Fibroblast of the conjunctiva (primary cell): ENCODE measurements at places on chromosomes 13 and 19.

DNA sequence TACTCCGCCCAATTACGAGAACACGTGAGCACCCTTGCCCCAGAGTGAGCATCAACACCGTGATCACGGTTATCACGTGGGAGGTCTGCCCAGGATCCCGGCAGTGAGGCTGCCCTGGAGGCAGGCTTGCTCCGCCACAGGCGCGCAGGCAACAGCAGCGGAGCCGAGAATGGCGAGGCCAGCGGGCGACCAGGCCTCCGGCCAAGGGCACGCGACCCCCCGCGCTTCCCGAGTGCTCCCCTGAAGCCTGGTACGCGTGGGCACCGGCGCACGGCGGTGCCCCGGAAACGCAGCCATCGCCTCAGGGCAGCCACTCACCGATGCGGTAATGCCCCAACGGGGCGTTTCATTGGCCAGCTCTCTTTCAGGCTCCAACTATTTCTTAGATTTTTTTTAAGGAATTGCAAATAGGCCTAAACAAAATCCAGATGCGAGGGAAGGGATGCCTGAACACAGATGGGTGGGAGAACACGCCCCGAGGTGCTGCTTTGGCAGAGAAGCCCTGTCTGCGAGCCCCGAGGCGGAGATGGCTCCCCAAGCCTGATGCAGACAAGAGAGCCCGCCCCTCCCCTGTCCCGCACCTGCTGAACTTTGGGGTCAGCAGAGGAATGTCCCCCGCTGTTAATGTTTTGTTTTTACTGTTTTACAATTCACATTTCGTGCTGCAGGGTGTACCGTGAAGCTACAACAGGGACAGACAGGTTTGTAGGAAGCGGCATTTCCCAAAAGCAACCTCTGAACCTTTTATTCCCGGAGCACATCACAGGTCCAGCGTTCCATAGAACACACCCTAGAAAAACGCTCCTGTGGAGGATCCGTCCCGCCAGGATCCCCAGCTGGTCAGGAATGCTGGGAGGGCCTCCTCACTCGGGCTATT is 132.7 kb downstream of the ZDHHC20 start:
- peak; percentile 24 for DNase-seq

GRCh38 chr13:97574926-97575325 is 141.0 kb downstream of the RAP2A start:
- peak; percentile 10 for DNase-seq

- DNase-seq: peak; percentile 30
Observed at GRCh38 chr13:101465877-101466276, 13.4 kb downstream of the ITGBL1 start.

GRCh38 chr13:34412817-34413375 is 529.2 kb upstream of the NBEA start:
- no peak for DNase-seq

DNA sequence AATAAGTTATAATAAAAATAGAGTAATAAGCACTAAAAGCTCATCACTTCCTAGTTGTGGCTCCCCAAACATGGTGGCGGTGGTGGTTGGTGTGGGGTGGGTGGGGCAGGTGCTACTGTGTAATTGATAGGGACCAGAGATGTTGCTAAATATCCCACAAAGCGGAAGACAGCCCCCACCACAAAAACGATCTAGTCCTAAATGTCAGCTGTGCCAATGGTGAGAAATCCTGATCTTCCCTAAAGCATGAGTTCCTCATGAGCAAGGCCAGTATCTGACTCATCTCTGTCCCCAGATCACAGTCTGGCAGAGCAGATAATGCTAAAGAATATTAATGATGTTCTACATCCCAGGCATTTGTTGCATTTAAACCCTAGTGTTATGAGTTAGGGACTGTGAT is 1.9 kb upstream of the EDDM13 start:
- DNase-seq: no peak

DNA sequence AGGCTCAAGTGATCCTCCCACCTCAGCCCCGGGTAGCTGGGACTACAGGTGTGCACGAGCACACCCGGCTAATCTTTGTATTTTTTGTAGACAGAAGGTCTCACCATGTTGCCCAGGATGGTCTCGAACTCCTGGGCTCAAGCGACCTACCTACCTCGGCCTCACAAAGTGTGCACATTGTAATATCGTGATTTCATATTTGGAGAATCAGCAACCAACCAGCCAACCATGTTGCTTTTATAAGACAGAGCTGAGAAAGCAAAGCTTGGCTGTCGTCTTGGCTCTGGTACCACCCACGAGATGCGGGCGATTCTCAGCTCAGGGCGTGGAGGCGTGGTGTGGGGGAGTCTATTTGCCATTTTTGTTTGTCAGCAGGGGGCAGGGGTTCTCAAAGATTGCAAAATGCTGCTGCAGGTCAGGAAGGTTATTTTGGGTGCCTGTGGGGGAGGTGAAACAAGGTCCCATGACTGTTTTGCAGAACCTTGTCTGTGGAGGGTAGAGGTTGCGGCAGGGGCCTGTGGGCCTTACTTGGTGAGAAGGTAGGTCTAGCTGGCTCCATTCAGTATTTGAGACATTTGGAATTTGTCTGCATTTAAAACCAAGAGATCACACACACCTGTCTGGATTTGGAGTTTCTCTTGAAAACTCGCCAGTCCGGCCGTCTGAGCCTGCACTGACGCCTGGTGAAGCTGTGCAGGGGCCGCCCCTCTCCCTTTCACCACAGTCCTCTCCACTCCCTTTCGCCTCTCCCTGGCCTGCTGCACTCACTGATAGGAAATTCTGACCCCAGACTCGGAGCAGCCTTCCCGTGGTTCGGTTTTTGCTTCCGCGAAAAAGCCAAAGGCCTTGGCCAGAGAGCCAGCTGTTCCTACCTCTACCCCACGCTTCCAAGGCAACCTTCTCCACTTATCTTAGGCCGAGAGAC is 15.4 kb downstream of the TNFAIP8L1 start:
- DNase-seq: no peak

- DNase-seq: no peak
Observed at GRCh38 chr13:39655041-39655568, 357 bp upstream of the COG6 start.

- DNase-seq: no peak
Observed at GRCh38 chr19:2097886-2098327, 1.2 kb downstream of the IZUMO4 start.

GRCh38 chr13:48976576-48977285 is 1.0 kb downstream of the FNDC3A start:
- DNase-seq: no peak

- no peak for DNase-seq
Observed at GRCh38 chr13:51276636-51277035, 54.4 kb downstream of the FAM124A start.

GRCh38 chr19:10593820-10594637 is 6.9 kb upstream of the AP1M2 start:
- DNase-seq: no peak

DNA sequence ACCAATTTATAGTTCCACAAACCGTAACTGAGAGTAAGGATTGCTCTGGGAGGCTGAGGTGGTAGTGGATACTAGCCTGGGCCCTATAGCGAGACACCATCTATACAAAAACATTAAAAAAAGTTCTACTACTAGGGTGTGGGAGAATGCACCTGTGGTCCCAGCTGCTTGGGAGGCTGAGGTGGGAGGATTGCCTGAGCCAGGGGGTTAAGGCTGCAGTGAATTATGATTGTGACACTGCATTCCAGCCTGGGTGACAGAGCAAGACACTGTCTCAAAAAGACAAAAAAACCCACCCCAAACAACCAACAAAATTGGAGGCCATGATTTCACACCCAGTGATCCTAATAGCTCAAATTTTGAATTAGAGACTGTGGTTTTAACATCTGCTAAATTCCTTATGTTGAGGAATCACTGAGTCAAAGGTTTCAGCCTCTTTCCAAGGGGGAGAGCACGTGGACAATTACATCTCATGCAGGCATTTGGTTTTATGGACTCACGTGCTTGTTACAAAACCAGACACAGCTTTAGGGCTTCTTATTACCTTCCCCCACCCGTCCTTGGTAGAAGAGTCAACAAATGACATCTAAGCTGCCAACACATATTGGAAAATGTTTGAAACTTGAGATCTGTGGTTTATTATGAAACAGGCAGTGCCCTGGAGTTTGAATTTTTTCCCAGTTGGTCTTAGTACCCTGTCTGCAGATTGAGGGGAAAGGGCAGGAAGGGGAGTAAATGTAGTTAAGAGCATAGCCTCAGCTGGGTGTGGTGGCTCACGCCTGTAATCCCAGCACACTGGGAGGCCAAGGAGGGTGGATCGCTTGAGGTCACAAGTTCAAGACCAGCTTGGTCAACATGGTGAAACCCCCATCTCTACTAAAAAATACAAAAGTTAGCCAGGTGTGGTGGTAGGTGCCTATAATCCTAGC is 18.5 kb downstream of the CYP2A6 start:
- peak; percentile 97 for DNase-seq

- DNase-seq: no peak
Observed at GRCh38 chr13:83905641-83906040, 23.4 kb upstream of the SLITRK1 start.

GRCh38 chr13:29817604-29818378 is 32.6 kb downstream of the UBL3 start:
- no peak for DNase-seq

DNA sequence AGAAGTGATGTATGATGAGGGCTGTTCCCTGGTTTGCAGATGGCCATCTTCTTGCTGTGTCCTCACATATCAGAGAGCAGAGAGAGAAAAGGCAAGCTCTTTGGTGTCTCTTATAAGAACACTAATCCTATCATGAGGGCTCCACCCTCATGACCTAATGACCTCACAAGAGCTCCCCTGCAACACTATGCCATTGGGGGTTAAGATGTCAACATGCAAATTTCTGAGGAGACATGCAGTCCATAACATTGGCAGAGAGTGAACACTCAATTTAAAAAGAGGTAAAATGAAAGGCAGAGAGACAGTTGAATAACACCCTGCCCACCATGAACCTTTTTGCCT is 10.9 kb downstream of the FAM187B start:
- no peak for DNase-seq

DNA sequence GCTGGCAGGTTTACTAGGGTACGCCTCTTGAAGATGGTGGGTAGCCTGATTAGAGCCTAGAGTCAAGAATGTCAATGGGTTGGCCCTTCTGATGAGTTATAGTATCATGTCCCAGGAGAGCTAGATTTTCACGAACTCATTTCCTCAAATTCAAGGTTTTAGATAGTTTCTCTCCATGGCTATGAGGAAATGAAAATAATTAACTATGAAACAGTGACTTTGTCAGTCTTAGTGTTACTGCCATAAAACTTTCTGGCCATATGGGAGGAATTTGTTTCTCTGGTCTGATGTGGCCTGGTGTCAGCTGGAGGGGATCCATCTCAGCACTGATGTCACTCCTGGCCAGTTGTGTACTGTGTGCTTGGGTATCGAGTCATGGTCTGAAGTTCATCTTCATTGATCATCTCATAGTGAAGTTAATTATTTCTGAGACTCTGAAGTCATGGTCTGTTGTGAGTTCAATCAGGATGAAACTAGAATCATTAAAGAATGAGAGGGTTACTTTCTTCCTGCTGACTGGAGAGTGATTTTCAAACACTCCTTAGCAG is 49.4 kb upstream of the TNFSF11 start:
- DNase-seq: no peak

- DNase-seq: no peak
Observed at GRCh38 chr19:48053856-48054255, 10.0 kb upstream of the CABP5 start.

DNA sequence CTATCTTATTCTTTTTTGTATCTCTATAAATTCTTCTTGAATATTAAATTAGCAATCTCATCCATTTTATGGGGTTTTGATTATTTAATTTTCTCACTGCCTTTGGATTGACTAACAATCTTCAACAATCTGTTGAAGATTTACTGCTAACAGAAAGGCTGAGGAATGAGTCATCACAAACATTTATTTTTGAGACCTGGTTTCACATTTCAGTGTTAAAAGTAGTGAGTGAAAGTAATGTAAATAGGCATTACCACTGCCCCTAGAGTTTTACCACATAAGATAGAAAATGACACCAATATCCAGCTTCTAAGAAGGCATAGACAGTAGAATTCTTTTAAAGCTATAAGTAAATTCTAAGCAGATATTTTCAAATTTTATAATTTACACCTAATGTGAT is 472.8 kb downstream of the OLFM4 start:
- DNase-seq: no peak

DNA sequence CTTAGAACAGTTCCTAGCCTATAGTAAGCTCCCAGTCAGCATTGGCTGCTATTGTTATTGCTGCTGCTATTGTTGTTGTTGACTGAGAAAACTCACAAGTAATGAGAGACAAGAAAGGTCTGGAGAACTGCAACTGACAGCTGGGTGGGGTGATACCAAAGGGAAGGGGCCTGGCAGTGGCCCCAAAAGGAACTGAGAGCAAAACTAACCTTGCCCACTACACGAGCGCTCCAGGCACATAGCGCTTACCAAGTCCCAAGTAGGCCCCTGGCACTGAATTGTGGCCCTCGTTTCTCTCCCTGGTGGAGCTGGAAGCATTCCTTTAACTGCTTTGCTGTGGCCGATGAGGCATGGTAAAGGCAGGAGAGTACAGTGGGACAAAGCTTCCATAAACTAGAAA is 59.7 kb downstream of the KCTD12 start:
- DNase-seq: no peak

GRCh38 chr13:93784191-93784590 is 557.6 kb downstream of the GPC6 start:
- DNase-seq: no peak

- DNase-seq: no peak
Observed at GRCh38 chr13:44364345-44365000, 9.2 kb upstream of the SERP2 start.

DNA sequence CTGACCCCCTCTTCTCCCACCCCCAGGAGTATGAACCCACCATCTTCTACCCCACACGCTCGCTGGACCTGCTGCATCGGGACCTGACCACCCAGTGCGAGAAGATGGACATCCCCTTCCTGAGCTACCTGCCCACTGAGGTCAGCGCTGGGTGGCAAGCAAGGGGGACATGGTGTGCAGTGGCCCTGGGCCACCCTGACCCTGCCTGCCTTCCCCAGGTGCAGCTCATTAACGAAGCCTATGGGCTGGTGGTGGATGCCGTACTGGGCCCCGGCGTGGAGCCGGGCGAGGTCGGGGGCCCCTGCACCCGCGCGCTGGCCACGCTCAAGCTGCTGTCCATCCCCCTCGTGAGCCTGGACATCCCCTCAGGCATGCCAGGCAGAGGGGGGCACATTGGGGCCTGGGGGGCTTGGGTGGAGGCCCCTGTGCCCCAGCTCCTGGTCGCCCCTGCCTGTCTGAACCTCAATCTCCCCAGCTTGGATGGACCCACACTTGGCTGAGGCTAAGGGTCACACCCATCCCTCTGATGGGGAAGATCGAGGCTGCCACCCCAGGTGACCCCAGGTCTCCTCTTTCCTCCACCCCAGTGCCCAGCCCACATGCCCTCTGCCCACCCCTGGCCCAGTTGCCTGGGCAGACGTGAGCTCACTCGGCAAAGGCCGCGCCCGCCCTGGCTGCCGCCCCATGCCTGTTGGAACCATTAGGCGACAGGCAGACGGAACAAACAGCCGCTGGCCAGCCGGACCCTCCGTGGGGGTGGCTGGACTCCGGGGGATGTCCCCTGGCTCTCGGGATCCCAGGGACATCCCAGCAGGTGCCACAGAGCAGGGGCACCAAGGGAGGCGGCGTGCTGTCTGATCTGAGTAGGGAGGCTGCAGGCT is 2.5 kb upstream of the CILP2 start:
- DNase-seq: no peak
